ENCODE measurements at places on chromosomes 4 and X.

DNA sequence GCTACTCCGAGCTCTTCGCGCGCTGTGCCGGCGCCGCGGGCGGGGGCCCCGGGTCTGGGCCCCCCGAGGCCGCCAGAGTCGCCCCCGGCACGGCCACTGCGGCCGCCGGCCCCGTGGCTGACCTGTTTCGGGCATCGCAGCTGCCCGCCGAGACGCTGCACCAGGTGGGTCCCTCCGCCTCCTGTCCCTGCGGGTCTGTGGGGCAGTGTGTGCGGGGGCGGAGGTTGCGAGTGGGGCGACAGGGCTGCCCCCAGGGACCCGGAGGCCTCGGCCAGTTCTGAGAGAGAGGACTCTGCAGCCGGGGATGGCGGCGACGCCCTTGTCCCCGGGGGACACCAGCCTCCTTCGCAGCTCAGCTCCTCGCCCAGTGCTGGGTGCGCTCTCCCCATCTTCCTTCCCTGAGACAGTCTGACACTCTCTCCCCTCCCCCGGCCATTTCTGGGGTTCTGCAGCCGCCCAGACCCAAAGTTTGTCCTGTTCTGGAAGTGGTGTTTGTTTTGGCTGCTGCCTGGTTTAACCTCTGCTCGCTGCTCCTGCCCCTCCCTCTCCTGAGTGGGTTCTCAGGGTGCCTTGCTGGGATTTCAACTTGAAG lies 609 bp downstream of the REPS2 start:
- no peak for DNase-seq

DNA sequence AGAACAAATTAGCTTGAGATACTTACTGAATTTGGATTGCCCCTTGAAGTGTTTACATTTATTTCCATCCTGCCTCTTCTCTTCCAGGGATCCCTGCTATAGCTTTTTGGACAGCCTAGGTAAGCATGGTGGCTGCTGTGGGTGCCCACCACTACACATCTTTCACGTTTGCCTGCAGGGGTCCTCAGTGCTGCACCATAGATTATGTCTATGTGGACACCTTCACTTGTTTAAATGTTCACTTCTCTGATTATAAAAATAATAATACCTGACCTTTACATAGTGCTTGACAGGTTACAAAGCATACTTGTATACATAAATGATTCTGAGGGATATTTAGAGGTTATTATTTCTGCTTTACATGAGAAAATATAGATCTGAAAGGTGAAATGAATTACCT lies 67.9 kb upstream of the SLC4A4 start:
- peak; percentile 5 for DNase-seq

DNA sequence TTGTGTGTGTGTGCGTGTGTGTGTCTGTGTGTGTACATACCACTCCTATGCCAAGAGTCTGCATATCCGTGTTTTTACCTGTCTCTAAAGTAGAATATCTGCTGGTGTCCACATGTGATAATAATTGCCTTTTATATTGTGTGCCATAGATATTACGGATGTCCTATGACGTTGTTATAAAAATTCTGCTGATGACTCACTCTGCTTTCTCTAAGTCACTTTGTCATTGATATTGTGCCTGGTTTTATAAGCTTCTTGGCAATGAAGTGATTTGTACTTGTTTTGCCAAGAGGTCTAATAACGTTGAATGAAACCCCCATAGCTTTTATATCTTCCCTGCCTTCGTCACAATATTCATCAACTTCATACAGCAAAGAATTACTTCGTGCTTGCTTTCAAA lies 102.6 kb upstream of the C1GALT1C1 start:
- no peak for DNase-seq

DNA sequence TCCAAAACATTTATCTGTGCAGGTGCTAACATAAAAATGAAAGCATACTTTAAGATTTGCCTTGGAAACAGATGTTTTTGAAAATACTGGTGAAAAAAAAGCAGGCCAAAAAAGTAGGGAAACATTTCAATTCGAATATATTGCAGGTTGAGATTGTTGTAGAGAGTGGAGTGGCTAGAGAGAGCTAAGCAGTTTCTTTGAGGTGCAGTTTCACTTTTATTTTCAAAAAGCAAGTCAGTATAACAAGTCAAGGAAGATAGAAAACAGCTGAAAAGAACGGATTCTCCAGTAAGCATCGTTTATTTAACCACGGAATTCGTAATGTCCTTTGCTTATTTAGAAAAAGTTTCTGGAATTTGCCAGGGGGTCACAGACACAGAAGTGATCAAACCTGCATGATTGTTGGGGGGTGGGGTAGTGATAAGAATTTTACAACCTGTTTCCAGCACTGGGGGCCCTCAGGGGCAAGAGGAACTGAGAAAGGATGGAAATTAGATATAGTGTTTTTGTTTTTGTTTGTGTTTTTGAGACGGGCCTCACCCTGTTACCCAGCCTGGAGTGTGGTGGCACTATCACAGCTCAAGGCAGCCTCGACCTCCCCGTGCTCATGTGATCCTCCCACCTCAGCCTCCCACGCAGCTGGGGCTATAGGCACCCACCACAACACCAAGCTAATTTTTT lies 175.0 kb downstream of the TENM3 start:
- DNase-seq, result no peak

DNA sequence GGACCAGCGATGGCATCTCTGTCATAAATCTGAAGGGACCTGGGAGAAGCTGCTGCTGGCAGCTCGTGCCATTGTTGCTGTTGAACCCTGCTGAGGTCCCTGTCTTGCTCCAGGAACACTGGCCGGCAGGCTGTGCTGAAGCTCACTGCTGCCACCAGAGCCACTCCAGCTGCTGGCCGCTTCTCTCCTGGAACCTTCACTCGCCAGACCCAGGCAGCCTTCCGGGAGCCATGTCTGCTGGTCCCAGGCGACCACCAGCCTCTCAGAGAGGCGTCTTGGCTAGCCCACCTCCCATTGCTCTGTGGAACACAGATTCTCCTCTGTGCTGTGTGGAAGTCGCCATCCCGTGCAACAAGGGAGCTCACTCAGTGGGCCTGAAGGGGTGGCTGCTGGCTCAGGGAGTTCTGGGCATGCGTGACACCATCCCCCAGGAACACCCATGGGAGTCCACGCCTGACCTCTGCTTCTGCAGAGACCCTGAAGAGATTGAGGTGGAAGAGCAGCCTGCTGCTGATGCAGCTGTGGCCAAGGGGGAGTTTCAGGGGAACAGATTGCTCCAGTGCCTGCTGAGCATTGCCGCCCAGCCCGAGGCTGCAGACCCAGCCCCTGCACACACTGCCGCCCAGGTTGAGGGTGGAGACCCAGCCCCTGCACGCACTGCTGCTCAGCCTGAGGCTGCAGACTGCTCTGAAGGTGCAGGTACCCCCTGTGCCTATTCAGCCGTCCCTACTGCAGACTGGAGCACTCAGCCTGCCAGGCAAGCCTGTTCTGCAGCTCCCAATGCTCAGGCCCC lies 33.1 kb upstream of the CYP4V2 start:
- DNase-seq, result no peak

GRCh38 chr4:169144061-169144600 lies 126.6 kb downstream of the SH3RF1 start:
- DNase-seq, result no peak

DNA sequence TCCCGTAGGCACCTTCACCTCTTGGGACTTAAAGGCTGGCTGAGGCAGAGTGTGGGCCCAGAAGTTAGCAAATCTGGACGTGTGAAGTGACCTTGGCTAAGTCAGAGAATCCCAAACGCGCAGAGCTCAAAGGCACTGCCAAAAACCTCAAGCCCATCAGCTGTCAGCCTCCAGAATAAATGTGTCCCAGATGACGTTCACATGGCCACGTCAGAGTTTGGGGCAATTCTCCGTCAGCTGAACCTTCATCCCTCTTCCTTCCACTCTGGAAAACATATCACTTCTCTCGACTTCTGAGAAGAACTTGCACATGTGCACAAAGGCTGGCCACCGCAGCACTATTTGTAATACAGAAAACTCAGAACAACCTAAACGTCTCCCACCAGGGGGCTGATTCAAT lies 35.7 kb upstream of the APLN start:
- DNase-seq, result no peak

- DNase-seq, result no peak
Measured at GRCh38 chrX:78650906-78651437, 8.2 kb downstream of the RTL3 start.

- no peak for DNase-seq
Measured at GRCh38 chr4:52869196-52869595, 7.1 kb downstream of the RASL11B start.

- DNase-seq, result no peak
Measured at GRCh38 chr4:39571054-39571453, 43.8 kb upstream of the UGDH start.

GRCh38 chr4:165723051-165723795 lies 149.8 kb upstream of the TLL1 start:
- no peak for DNase-seq

GRCh38 chr4:17009871-17010367 lies 111.5 kb upstream of the LDB2 start:
- DNase-seq, result no peak

DNA sequence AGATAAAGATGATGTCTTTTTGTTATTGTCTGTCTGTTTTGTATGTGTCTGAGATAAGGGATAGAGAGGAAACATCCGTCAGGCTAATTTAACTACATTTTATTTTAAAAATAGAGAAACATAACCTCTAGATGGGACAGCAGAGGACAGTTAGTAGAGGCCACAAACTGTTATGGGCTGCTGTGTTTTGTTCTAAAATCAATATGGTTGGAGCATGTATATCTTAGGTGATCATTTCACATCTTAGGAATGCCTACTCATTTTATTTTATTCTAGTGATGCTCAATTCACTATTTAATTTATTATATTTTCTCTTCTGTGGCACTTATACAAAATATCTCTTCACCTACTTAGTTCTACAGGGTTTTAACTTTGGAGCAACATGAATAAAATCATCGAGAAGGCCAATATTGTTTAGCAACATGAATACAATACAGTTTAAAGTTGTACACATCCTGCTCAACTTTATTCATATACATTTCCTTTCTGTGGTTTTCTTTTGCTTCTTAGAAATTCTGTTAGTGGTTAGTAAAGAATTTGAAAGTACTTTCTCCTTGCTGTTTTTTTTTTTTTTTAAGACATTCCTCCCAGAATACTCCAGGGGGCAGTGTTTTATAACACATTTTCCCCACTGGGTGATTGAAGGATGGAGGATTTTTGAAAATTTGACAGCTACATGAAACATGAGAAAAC lies 392.9 kb downstream of the UNC5C start:
- DNase-seq, result no peak

GRCh38 chrX:25191403-25191802 lies 175.6 kb upstream of the ARX start:
- no peak for DNase-seq

DNA sequence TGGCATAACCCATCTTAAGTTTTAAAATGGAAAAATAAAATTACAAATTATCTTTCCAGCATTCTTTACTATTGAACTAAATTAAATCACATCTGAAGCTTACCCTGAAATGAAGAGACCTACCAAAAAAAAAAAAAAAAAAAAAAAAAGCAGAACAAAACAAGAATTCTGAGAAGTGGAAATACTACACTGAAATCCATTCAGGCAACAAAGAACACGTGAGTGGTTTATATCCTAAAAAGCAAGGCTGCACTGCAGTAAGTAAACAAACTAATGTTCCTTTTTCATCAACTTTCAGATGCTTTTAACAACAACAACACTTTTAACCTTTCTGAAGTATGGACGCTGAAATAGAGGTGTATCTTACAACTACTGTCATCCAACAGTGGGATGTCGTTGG lies 7.5 kb downstream of the FRYL start:
- no peak for DNase-seq

- DNase-seq, result no peak
Measured at GRCh38 chrX:127884921-127885320, 167.3 kb downstream of the ACTRT1 start.

GRCh38 chr4:154390324-154390723 lies 101.3 kb downstream of the DCHS2 start:
- DNase-seq, result no peak

DNA sequence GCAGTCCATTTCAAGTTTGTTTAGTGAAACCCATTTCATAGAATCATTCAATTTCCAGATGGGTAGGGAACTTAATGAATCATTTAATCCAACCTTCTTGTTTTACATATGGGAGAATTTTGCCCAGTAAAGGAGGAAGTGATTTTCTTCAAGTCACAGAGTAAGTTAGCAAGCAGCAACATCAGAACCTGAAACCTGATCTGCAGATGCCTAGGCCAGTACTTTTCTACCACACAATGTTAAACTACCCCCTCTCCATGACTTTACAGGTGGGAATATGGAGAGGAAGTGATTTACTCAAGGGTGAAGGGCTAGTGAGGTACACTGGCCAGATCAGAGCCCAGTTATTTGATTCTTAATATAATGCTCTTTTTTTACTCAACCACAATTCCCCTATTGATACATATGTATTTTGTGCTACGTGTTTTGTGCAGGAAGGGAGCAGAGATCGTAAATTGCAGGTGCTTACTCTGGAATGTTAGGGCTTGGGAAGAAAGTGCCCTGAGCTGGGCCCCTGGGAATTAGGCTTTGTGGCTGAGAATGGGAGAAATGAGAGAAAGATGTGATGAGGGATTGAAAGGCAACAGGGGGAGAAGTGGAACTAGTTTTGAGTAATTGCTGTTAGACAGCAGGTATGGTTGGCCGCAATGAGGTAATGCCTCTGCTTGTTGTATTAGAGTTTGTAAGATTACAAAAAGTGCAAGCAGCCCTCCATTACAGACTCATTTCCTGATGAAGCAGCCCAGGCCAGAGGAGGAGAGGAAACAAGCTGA lies 6.8 kb downstream of the LHFPL1 start:
- DNase-seq, result no peak

GRCh38 chr4:159312236-159312635 lies 209.4 kb downstream of the RAPGEF2 start:
- no peak for DNase-seq

GRCh38 chrX:24732766-24733500 lies 39.2 kb downstream of the POLA1 start:
- DNase-seq, result no peak

DNA sequence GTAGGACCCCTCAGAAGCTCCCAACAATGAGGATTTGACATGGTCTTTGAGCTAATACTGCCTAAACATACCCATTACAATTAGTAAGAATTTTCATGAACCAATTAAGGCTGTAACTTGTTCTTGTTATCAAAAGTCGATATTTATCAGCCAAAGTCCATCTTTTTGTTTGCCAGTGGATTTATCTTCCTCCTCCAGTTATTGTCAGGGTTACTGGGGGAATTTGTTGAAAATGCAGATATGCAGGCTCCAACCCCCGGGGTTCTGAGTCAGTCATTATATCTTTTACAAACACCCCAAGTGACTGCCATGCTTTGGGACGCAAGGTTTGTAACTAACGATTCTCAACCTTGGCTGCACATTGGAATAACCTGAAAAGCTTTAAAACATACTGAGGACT lies 338.8 kb upstream of the PPARGC1A start:
- no peak for DNase-seq

GRCh38 chrX:8288590-8288989 lies 117.5 kb upstream of the VCX2 start:
- no peak for DNase-seq

- no peak for DNase-seq
Measured at GRCh38 chr4:25345744-25346143, 31.3 kb upstream of the ANAPC4 start.

GRCh38 chr4:3530663-3531254 lies 1.5 kb downstream of the LRPAP1 start:
- no peak for DNase-seq

- DNase-seq, result no peak
Measured at GRCh38 chr4:185305979-185306442, 89.7 kb downstream of the LRP2BP start.

GRCh38 chr4:156255230-156256007 lies 301.8 kb upstream of the CTSO start:
- DNase-seq, result no peak

- no peak for DNase-seq
Measured at GRCh38 chrX:134684956-134685355, 26.7 kb upstream of the PLAC1 start.

GRCh38 chrX:142299406-142299805 lies 94.3 kb upstream of the MAGEC2 start:
- DNase-seq, result no peak

- no peak for DNase-seq
Measured at GRCh38 chr4:34502086-34502485, 1742.2 kb downstream of the ARAP2 start.

All from activated T-cell treated with anti-CD3 and anti-CD28 coated beads for 48 hours (primary cell).